ENCODE measurements at places on chromosomes 1 and 21. TPM values are rescaled to one million over a fixed set of nuclear protein-coding genes. Genes with fewer than 3 reads are reported as not detected.

DNA sequence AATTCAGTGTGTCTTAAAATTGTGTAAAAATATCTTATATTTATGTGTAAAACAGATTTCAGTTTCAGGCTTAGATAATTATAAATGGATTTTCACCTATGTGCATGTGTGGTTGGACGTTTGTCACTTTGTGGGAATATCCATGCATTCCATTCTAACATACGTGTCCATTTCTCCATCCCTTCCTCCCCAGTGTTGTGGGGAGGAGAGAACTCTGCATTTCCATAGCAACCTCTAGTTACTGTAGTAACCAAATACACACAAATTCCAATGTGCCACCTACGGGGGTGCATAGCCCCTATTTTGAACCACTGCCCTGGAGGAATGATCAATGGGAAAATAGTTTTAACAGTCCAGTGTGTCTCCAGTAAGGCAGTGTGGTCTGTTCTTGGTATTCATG, 79.0 kb downstream of the RASAL2 start:
- no peak for DNase-seq

DNA sequence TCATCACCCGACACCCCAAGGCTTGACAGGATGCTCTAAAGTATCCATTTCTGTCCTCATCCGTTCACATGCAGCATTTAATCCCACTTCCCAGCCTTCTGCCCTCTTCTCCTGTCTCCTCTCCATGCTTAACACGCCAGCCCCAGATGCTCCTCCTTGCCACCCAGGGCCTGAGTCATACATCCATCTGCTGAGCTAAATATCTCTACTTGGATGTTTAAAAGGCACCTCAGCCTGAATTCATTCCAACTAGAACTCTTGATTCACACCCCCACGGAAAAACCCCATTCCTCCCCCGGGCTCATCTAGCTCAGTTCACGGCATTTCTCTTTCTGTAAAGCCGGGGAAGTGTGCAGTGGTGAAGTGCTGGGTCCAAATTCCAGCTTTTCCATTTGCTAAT, 27.7 kb downstream of the TEX35 start:
- no peak for DNase-seq

Gene CHI3L2
- total RNA-seq: 0.42 TPM

Gene TMEM54
- total RNA-seq: 5.1 TPM

Gene OPTC
- total RNA-seq: not detected

DNA sequence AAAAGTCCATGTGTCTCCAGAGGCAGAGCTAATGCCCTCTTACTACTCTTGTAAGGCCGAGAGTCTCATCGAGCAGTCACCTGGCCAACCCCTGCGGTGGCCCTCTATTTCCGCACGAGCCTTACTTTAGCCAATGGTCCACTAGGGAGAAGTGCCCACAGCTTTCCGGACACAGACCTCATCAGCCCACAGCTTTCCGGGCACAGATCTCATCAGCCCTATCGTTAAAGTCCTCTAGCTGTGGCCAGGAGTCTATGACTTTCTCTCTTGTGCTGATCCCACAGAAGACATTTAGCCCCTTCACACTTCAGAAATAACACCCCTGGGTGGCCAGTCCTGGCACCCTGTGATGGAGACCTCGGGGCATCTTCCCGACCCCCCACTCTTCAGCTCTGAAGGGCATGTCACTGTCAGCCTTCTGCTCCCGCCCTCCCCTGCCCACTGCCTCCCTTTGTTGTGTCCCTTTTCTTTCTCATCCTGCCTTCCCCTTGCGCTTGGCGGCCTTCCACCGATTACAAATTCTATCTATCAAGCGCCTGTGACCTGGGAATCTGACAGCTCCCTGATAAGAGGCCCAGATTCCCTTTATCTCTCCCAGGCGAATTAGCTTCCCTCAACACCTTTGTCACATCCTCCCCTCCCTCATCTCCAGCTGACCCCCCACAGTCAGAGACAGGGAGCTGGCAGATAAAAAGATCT, 161.0 kb downstream of the PLXNA2 start:
- DNase-seq: no peak
